Fibroblast of villous mesenchyme (primary cell): ENCODE measurements at places on chromosomes 16 and 17. TPM values are rescaled to one million over a fixed set of nuclear protein-coding genes. Genes with fewer than 3 reads are reported as not detected.

The CSH2 gene
- not detected in 2 replicates for total RNA-seq

The TSPOAP1 gene
- 0.86 and 2.3 TPM in 2 replicates for total RNA-seq

The SLC9A5 gene
- 1.9 and 2.2 TPM in 2 replicates for total RNA-seq

The SMPD3 gene
- total RNA-seq, result under 0.01 and 0.86 TPM in 2 replicates

The SMIM36 gene
- total RNA-seq, result not detected in 2 replicates

The DNASE1L2 gene
- 0.64 and 0.86 TPM in 2 replicates for total RNA-seq

The DNAAF1 gene
- total RNA-seq, result not detected in 2 replicates

The ITGAX gene
- not detected in 2 replicates for total RNA-seq

The CMTM2 gene
- not detected in 2 replicates for total RNA-seq

The GPRC5C gene
- 0.43 and 1.3 TPM in 2 replicates for total RNA-seq

The TPSD1 gene
- not detected in 2 replicates for total RNA-seq

The ARL6IP1 gene
- total RNA-seq, result 161 and 369 TPM in 2 replicates

The ZNF764 gene
- total RNA-seq, result 4.3 and 6.1 TPM in 2 replicates
